Mesendoderm (in vitro differentiated cells): ENCODE measurements at places on chromosomes 5 and 9.
A peak's percentile ranks its signal among the peaks of the same experiment; 100 is the strongest.

GRCh38 chr5:165457859-165458481 is 1952.6 kb downstream of the MAT2B start:
- no peaks in the 10 kb centered on the region for H3K36me3 ChIP-seq
- no peak overlapping the region for H3K4me3 ChIP-seq
- no peaks in the 10 kb centered on the region for H3K27me3 ChIP-seq
- DNase-seq: peak; percentile 70
- no peaks in the 10 kb centered on the region for H3K4me1 ChIP-seq
- H3K27ac ChIP-seq: no peak overlapping the region

GRCh38 chr9:38620483-38621433 is at the start of gene ANKRD18A:
Gene ANKRD18A, minus strand, starts transcription at chr9:38620596. Its CDS starts 311 bp downstream, at chr9:38620285.
- no peaks in the 10 kb centered on the region for H3K4me1 ChIP-seq
- DNase-seq: peak; percentile 98
- H3K36me3 ChIP-seq: no peaks in the 10 kb centered on the region
- peaks cover 7% of the 10 kb centered on the region for H3K27me3 ChIP-seq
- H3K27ac ChIP-seq: no peak within 1 kb of the TSS

DNA sequence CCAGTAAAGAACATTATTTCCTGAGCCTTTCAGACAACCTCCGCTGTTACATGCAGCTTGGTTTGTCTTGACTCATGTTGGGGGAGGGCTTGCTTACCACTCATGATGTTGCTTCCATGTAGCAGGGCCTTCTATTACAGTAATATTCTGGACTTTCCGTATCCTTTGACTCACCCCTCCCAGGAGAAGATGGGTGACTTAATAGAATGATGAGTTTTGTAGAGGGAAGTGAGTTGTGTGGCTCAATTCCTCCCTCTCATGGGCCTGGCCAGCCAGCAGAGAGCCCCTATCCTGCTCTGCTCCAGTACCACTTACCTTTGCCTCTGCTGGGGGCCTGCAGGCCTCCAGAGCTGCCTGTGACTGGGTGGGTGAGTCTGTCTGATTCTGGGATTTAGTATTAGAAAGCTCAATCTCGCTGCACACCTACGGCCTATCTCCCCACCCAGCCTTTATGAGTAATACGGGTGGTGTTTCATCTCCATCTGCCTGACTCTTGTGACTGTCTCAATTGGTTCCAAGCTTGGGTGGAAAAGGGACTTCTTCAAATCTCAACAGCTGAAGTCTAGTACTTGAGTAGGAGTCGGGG is 52.6 kb upstream of the KLF9 start:
- no peak for DNase-seq
- no peaks in the 10 kb centered on the region for H3K36me3 ChIP-seq
- no peaks in the 10 kb centered on the region for H3K27me3 ChIP-seq
- H3K27ac ChIP-seq: no peak overlapping the region
- H3K4me1 ChIP-seq: no peaks in the 10 kb centered on the region

- no peak overlapping the region for H3K27ac ChIP-seq
- no peak overlapping the region for H3K4me3 ChIP-seq
- no peaks in the 10 kb centered on the region for H3K27me3 ChIP-seq
These were observed 10.4 kb upstream of the PPP2CA start for GRCh38 chr5:134236318-134236717.

DNA sequence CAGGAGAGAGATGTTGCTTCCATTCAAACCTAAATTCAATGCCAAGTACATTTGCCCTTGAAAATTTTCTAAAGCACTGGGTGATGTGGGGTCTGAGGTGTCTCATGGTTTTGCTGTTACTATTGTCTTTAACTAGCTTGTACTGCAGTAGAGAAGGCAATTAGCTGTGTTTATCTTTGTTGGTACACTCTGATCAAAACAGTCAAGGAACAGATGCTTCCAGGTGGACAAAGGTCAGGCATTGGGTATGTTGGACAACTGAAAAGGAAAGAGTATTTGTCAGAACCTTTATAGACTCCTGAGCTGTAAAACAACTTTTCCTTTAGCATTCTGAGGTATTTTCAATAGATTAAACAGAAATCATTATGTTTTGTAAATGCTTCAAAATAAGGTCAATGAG is 2228.7 kb upstream of the WWC1 start:
- H3K27ac ChIP-seq: no peak overlapping the region
- no peak for DNase-seq
- H3K36me3 ChIP-seq: no peaks in the 10 kb centered on the region
- H3K4me1 ChIP-seq: no peaks in the 10 kb centered on the region
- no peak overlapping the region for H3K4me3 ChIP-seq

- H3K27ac ChIP-seq: no peak overlapping the region
- H3K27me3 ChIP-seq: no peaks in the 10 kb centered on the region
- no peak overlapping the region for H3K4me3 ChIP-seq
- no peaks in the 10 kb centered on the region for H3K4me1 ChIP-seq
- H3K36me3 ChIP-seq: no peaks in the 10 kb centered on the region
These were observed 122.5 kb downstream of the SLC1A3 start for GRCh38 chr5:36728697-36729543.

GRCh38 chr9:100021931-100022330 is 76.9 kb downstream of the ERP44 start:
- no peaks in the 10 kb centered on the region for H3K27me3 ChIP-seq
- H3K4me3 ChIP-seq: no peak overlapping the region
- DNase-seq: no peak
- H3K4me1 ChIP-seq: no peaks in the 10 kb centered on the region
- H3K27ac ChIP-seq: no peak overlapping the region

GRCh38 chr5:11329679-11330078 is 568.6 kb upstream of the DAP start:
- H3K4me3 ChIP-seq: no peak overlapping the region
- H3K27me3 ChIP-seq: no peaks in the 10 kb centered on the region
- no peak for DNase-seq
- H3K4me1 ChIP-seq: no peaks in the 10 kb centered on the region
- no peak overlapping the region for H3K27ac ChIP-seq

DNA sequence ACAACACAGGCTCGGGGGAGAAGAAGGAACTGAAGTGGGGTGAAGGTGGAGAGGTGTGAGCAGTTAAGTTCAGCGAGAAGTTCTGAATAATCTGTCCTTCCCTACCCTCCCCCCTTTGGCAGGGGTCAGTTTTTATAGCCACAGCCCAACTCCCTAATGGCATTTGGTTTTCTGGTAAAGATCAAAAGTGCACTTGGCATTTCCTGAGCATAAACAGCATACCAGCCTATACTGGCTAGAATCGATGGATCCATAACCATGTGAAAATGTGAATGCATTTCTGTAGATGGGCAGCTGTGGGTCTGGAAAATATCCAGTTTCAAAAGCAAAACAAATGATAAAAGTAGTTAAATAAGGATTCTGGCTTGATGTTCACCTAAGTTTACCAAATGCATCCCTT is 410.9 kb downstream of the PLK2 start:
- no peak overlapping the region for H3K4me3 ChIP-seq
- no peak for DNase-seq
- H3K27me3 ChIP-seq: no peaks in the 10 kb centered on the region
- H3K27ac ChIP-seq: no peak overlapping the region
- H3K4me1 ChIP-seq: peaks cover 2% of the 10 kb centered on the region

- no peak for DNase-seq
- H3K4me1 ChIP-seq: no peaks in the 10 kb centered on the region
- H3K27me3 ChIP-seq: no peaks in the 10 kb centered on the region
- H3K27ac ChIP-seq: no peak overlapping the region
- H3K36me3 ChIP-seq: no peaks in the 10 kb centered on the region
These were observed 83.9 kb upstream of the NIPBL start for GRCh38 chr5:36792560-36793180.

DNA sequence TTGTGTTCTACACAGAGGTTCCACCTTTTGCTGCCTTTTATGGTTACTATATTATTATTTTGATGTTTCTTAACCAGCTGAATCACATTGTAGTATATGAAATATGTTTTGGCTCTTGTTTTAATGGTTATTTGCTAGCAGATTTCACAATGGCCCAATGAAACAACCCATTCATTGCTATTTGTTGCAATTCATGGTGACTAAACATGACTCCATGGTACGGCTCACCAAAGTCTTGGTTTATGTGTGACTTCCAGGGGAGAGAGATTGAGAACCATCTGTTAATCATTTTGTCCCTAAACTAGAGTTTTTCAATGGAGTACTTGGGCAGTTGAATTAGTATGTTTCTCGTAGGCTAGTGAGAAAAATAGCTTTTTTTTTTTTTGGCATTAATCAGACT is 108.4 kb downstream of the GHR start:
- no peak for DNase-seq
- no peaks in the 10 kb centered on the region for H3K27me3 ChIP-seq
- H3K27ac ChIP-seq: no peak overlapping the region
- H3K4me3 ChIP-seq: no peak overlapping the region

DNA sequence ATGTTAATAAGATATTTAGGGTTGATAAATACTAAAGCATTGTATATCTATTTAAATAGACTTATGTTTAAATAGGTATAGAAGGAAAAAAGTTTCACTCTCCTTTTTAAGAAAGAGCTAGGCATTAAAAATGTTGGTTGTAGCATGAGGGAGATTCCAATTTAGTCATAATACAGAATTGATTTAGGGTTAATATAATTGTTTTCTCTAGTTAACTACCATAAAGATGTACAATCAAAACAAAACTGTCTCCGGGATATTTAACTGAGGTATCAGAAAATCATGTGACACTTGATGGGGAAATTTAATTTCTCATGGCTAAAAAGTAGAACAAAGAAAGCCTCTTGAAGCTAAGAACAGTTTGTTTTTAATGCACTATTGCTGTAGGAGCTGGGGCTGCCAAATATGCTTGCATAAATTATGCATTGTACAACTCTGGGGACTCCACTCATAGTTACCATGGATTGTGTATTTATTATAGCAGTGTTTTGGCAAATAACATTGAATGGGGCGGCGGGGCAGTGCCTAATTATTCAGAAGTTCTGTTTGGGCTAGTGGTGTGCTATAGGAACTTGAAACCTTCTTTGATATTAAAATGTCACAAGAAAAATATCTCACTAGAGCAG is 44.2 kb downstream of the SMC2 start:
- DNase-seq: no peak
- H3K4me1 ChIP-seq: no peaks in the 10 kb centered on the region
- H3K27me3 ChIP-seq: no peaks in the 10 kb centered on the region

GRCh38 chr5:134451936-134452505 is 40.3 kb upstream of the CDKN2AIPNL start:
- H3K36me3 ChIP-seq: no peaks in the 10 kb centered on the region
- DNase-seq: no peak
- H3K27me3 ChIP-seq: no peaks in the 10 kb centered on the region
- no peaks in the 10 kb centered on the region for H3K4me1 ChIP-seq

DNA sequence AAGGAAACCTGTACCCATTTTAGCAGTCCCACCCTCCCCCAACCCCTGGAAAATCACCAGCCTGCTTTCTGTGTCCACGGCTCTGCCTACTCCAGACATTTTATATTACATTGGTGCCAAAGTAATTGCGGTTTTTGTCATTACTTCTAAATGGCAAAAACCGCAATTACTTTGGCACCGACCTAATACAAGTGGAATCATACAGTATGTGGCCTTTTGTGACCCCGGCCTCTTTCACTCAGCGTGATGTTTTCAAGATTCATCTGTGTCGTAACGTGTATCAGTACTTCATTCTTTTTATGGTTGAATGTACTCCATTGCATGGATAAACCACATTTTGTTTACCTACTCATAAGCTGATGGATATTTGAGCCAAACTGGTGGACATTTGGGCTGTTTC is 9.7 kb upstream of the ORM1 start:
- no peak for DNase-seq
- H3K27me3 ChIP-seq: no peaks in the 10 kb centered on the region
- no peak overlapping the region for H3K27ac ChIP-seq
- H3K4me3 ChIP-seq: no peak overlapping the region
- H3K36me3 ChIP-seq: no peaks in the 10 kb centered on the region
- no peaks in the 10 kb centered on the region for H3K4me1 ChIP-seq

DNA sequence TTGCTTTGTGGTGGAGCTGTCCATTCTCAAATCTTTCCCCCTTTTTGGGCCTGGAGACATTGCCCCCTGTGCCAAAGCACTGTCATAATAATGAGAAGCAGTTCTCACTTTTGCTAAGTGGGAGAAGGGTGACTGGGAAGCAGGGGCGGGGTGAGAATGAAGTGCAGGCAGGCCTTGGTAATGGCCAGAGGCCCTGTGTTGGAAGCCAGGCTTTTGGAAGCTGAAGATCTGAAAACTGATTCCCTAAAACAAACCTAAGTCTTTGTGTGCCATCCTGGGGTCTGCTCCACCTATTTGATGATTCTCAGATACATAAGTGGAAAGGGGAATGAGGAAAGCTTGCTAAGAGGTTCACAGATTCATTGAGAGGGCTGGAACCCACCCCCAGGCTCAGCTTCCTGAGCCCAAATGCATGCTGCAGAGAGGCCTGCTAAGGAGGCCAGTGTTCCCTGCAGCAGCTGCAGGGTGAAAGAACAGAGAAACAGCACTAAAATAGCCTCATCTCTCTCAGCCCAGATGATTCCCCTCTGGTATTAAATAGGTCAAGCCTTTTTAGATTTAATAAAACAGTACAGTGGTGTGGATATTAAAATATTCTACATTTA is 75.0 kb downstream of the NSG2 start:
- no peaks in the 10 kb centered on the region for H3K27me3 ChIP-seq
- H3K36me3 ChIP-seq: no peaks in the 10 kb centered on the region
- H3K4me3 ChIP-seq: no peak overlapping the region
- H3K27ac ChIP-seq: no peak overlapping the region
- no peak for DNase-seq
- no peaks in the 10 kb centered on the region for H3K4me1 ChIP-seq

DNA sequence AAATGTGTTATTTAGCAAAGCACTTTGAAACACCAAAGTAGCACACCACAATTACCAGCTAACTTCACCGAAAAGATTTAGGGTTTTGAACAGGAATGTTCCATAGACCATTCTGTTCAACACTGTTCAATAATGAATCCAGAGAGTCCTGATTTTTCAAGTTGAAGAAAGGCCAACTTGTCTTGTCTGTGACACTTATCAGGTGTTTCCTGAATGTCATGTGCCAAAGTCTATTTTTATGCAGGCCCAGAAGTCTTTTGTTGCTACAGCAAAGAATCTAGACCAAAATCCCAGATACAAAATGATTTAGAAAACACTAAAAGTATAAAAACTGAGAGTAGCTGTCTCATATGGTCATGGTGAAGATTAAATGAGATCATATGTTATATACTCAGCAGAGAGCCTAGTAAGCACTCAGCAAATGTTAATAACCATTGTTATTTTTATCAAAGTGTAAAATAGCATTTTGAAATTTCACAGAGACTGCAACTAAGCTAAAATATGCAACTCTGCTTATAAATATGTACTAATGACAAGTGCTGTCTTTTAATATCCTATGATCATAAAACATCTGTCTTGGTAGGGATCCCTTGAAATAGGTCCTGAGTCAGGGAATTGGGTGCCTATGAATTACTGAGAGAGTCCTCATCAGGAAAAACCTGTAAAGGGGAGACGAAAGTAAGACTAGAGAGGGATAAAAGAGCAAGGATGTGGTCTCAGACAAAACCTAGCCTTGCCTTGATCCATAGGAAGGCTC is 122.4 kb upstream of the SLC12A2 start:
- no peaks in the 10 kb centered on the region for H3K27me3 ChIP-seq
- no peaks in the 10 kb centered on the region for H3K4me1 ChIP-seq

GRCh38 chr9:130443840-130444492 is 795 bp upstream of the ASS1 start:
- no peak overlapping the region for H3K27ac ChIP-seq
- H3K4me3 ChIP-seq: no peak overlapping the region
- no peaks in the 10 kb centered on the region for H3K36me3 ChIP-seq

GRCh38 chr9:21027295-21027694 is 4.1 kb downstream of the HACD4 start:
- H3K36me3 ChIP-seq: no peaks in the 10 kb centered on the region
- no peak for DNase-seq
- no peak overlapping the region for H3K4me3 ChIP-seq
- no peak overlapping the region for H3K27ac ChIP-seq
- no peaks in the 10 kb centered on the region for H3K27me3 ChIP-seq
- peaks cover 4% of the 10 kb centered on the region for H3K4me1 ChIP-seq
